CD4-positive, CD25-positive, alpha-beta regulatory T cell (primary cell): ENCODE measurements at places on chromosomes 12 and 14. TPM values are rescaled to one million over a fixed set of nuclear protein-coding genes. Genes with fewer than 3 reads are reported as not detected.

DNA sequence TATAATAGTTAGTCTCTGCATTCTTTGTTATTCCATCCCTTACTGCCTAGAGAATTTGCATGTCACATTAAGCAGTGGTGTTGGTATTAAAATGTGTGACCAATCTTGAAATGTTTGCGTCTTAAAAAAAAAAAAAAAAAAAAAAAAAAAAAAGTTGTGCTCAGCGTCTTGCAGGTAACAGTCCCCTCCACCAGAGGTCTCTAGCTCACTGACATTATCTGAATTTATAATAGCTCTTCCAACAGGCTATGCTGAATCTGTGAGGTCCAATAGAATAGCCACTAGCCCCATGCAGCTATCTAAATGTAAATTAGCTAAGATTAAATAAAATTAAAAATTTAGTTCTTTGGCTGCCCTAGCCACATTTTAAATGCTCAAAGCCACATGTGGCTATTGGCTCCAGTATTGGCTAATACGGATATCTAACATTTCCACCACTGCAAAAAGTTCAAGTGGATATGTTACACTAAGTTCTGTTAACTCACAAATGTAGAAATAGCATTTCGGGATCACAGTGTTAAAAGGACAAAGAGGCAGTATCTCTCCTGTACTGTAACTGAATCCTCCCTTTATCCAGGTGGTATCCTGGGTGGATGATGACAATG lies 28.7 kb downstream of the NKX2-8 start:
- DNase-seq, result no peak
- H3K36me3 ChIP-seq, result no peaks in the 10 kb centered on the region
- no peak overlapping the region for H3K4me3 ChIP-seq
- no peaks in the 10 kb centered on the region for H3K4me1 ChIP-seq
- no peaks in the 10 kb centered on the region for H3K27me3 ChIP-seq

DNA sequence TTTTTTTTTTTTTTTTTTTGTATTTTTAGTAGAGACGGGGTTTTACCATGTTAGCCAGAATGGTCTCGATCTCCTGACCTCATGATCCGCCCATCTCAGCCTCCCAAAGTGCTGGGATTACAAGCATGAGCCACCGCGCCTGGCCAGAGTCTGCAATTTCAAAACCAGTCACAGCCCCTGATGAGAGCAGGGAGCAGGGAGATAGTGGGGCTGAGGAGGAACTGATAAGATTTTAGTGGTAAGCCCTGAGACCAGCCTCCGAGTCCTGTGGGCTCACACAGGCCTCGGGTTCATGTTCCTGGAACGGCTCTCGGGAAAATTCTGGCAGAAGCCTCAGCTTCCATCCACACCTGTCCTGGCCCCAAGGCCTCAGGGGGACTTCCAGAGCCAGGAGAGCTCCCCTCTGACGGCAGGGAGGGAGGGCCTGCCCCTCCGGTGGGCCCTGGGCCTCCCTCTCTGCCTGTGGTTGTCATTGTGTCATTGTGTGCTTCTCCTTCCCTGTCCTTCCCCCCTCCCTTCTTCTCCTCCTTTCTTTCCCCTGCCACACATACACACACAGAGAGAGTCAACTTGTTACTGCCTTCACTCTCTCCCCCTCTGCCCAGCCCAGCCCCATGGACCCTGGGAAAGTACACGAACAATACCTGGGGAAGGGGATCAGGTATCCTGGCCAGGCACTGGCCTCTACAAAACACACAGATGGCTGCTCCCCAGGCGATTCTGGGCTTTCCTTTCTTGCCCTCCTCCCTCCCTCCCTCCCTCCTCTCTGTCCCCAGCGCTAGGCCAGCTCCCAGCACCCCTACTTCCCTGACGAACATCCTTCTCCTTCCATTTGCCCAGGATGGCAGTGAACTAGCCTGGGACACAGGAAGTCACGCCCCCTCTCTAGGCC lies 294.1 kb downstream of the DPF3 start:
- H3K36me3 ChIP-seq, result no peaks in the 10 kb centered on the region
- H3K27ac ChIP-seq, result no peak overlapping the region
- H3K4me1 ChIP-seq, result peaks cover 9% of the 10 kb centered on the region
- no peak for DNase-seq
- H3K27me3 ChIP-seq, result peaks cover 3% of the 10 kb centered on the region

DNA sequence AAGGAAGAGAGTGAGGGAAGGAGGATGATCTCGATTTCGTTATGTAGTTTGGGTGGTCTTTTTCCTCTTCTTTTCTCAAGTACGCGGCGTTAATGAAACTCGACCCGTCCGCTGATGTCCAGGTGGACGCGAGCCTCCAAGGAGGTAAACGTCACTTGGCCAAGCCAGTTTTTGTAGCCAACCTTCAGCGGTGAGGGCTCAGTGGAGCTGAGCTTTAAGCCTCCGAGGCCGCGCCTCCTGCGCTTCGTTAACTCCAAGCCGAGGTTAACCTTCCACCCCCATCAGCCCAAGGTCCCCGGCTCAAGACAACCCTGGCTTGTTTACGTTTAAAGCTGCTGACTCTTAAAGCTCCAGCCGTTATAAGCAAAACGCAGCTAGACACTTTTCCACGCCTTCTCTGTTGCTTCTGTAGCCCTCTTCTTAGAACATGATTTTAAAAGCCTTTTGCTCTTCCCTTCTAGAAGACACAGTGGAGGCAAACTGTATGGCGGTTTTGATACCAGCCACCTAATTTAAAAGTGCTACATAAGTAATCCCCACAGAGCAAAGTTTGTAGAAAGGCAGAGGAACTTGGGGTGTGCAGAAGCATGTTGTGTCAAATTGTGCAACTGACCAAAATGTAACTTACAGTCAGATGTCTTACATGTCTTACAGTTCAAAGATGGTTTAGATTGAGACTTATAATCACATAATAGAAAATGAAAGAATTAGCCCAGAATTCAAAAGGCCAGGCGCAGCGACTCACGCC lies 923 bp upstream of the ITPR2 start:
- DNase-seq, result peak; percentile 37
- no peaks in the 10 kb centered on the region for H3K36me3 ChIP-seq
- H3K4me3 ChIP-seq, result peak overlapping the region; percentile 90
- peaks cover 26% of the 10 kb centered on the region for H3K4me1 ChIP-seq
- H3K27me3 ChIP-seq, result no peaks in the 10 kb centered on the region

DNA sequence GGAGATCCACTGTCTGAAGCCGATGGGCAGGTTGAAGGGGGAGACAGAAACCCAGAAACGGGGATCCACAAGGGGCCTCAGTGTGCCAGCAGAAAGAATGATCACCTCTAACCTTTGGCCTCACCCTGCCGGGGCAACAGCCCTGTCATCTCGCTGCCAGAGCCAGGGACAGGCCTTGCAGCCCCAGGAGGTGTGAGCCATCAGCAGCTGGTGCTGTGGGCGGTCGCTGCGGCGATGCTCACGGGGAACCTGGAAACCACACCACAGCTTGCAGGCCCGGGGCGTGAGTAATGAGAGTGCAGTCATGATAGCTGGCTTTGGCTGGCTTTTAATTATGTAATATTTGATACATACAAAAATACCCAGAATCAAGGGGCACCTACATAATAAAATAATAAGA lies 4.7 kb upstream of the TTC7B start:
- H3K4me3 ChIP-seq, result no peak overlapping the region
- no peaks in the 10 kb centered on the region for H3K27me3 ChIP-seq
- H3K27ac ChIP-seq, result peak overlapping the region; percentile 51

DNA sequence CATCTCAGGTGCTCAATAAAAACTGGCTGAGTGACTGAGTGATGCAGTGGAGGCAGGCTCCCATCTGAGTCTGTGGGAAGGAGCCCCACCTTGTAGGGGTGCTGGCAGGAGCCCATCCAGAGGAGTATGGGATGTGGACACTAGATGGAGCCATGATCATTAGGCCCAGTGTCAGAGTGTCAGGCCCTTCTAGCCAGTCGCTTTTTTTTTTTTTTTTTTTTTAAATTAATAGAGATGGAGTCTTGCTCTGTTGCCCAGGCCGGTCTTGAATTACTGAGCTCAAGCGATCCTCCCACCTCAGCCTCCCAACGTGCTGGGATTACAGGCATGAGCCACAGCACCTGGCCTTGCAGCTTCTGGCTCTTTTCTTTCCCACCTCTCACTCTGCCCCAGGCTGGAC lies 11.5 kb downstream of the RITA1 start:
- no peak overlapping the region for H3K4me3 ChIP-seq
- no peaks in the 10 kb centered on the region for H3K4me1 ChIP-seq
- no peaks in the 10 kb centered on the region for H3K27me3 ChIP-seq
- no peak overlapping the region for H3K27ac ChIP-seq
- H3K36me3 ChIP-seq, result peaks cover 4% of the 10 kb centered on the region

The RASSF9 gene
- total RNA-seq, result not detected

The AQP6 gene
- not detected for total RNA-seq

The DRAM1 gene
- 3.5 TPM for total RNA-seq

DNA sequence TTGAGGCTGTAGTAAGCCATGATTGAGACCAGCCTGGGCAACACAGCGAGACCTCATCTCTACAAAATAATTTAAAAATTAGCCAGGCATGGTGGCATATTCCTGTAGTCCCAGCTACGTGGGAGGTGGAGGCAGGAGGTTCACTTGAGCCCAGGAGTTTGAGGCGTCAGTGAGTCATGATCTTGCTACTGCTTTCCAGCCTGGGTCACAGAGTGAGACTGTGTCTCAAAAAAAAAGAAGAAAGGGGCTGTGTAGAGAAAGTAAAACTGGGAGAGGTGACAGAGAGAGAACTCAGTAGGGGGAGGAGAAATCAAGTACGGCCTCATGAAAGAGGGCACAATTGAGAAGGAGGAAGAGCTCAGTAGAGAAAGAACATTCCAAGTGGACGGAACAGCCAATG lies 12.4 kb downstream of the TECPR2 start:
- no peak overlapping the region for H3K4me3 ChIP-seq
- peaks cover 17% of the 10 kb centered on the region for H3K36me3 ChIP-seq

The ACAD10 gene
- 27.6 TPM for total RNA-seq

DNA sequence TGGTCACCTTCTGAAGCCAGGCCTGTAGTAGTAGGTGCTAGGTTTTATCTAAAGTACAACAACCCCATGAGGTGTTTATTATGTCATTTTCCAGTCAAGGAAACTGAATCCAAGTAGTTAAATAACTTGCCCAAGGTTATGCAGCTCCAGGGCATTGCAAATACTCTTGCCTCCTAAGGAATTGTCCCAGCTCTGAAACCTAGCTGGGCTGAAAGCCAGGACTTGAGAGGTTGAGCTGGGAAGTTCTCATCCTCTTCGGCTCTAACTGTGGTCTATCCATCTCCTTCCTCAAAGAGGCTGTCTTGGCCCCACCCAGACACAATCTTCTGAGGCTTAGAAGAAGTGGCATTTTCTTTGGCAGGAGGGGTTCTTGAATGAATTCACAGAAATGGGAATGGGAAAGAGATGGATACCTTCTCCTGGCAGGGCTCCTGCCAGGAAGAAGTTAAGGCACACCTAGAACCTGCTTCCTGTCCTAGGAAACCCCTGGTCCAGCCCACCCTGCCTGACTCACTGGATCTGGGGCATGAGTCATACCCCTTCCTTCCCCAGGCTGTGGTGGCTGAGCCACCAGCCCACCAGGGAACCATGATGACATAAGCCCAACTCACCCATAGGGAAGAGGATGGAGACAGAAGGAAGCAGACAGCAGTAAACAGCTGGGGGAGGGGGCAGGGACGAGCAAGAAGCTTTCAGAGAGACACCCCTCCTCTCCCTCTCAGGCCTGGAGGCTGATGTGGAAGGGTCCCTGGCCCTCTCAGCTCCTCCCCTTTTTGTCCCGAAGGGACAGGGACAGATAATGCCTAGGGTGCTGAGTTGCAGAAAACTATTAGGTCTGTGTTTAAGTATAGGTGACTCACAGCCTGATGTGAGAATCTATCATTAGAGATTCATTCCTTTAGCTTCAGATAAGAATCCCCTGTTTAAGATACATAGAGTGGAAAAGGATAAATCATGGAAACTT lies 2.1 kb upstream of the PLEK2 start:
- H3K27ac ChIP-seq, result no peak overlapping the region
- DNase-seq, result no peak
- no peak overlapping the region for H3K4me3 ChIP-seq
- peaks cover 6% of the 10 kb centered on the region for H3K27me3 ChIP-seq
- H3K4me1 ChIP-seq, result no peaks in the 10 kb centered on the region

The LBHD2 gene
- total RNA-seq, result not detected

DNA sequence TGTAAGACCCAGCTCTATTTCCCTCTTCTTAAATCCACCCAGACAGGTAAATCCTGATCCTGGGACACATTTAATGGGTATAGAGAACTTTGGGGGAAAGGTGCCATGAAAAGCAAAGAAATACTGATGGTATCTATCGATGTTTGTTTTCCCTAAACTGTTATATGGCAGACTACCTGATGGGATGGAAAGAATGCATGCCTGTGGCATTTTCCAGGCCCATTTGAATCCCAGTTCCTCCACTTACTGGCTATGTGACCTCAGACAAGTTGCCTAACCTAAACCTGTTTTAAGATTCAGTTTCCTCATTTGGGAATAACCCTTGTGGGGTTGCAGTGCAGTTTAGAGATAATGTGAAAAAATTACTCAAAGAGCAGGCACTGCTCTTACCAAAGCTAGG lies 404.5 kb downstream of the FUT8 start:
- no peak overlapping the region for H3K4me3 ChIP-seq
- no peaks in the 10 kb centered on the region for H3K27me3 ChIP-seq
- H3K4me1 ChIP-seq, result no peaks in the 10 kb centered on the region
- H3K36me3 ChIP-seq, result no peaks in the 10 kb centered on the region
- H3K27ac ChIP-seq, result no peak overlapping the region
- no peak for DNase-seq
